NCI-H446 treated with DMSO at 0.1 percent for 48 hours (cell line): ENCODE measurements at places on chromosomes 1 and 21.

DNA sequence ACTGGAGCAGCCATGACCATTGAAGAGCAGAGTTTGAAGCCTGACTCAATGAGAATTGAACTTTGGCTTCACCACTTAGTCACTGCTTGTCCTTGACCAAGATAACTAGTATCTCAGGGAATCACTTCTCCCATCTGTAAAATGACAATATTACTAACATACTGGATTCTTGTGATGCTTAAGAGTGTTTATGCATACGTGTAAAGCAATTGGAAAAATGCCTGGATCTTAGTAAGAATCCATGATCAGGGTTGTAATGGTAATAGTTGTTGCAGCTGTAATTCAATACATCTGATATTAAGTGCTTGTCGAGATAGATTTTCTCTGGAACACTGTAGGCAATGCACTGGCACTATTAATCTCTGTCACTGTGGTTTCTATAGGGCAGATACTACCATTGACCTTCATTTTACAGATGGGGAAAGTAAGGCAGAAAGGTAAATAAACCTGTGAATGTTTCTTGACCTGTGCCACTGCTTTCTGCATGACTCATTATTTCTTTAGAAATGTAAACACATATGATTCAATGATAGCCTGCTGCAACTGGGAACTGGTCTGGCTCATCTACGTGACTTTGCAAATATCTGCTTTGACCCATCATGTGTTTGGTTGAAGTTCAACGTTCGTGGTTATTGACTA lies 662.5 kb downstream of the PLA2G4A start:
- DNase-seq = no peak

DNA sequence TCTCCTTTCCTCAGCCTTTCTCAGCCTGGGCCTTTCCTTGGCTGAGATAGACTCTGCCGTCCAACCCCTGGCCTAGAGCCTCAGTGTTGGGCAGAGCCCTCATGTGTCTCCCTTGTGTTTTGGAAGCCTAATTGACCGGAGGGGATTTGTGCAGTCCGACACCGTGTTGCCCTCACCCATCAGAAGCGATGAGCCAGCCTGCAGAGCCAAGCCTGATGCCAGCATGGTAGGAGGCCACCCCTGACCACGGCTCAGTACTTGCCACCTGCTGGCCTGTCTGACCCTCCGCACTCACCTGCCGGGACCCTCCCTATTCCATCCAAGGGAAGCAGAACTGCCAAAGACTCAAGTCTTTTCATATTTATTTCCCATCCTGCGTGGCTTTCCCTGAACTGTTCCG lies 9.3 kb upstream of the SFN start:
- DNase-seq = no peak

DNA sequence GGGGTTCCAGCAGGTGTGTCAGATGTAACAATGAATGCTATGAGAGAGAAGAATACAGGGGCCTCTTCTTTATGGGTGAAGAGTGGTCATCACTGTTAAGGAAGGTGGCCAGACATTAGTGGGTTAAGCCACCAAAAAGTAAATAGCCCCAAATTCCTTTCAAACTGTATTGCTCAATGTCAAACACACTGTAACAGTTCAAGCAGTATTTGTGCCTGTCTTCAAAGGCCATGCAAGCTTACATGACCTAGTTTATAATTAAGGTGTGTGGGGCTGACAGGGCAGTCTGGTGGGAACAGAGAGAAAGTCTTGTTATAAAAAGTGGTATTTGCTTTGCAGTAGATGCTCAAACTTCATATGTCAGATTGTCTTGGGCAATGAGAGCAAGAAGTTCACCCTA lies 18.5 kb downstream of the CHIT1 start:
- DNase-seq = no peak

GRCh38 chr1:77281491-77282186 lies at the start of gene AK5:
TSS of gene AK5 (plus strand) at chr1:77282019. CDS start at chr1:77282314, 295 bp downstream.
- DNase-seq = no peak
